ENCODE measurements at places on chromosomes 4 and X. TPM values are rescaled to one million over a fixed set of nuclear protein-coding genes. Genes with fewer than 3 reads are reported as not detected.

- DNase-seq, result no peak
Observed at GRCh38 chr4:139860435-139861024, 194.9 kb downstream of the MGST2 start.

DNA sequence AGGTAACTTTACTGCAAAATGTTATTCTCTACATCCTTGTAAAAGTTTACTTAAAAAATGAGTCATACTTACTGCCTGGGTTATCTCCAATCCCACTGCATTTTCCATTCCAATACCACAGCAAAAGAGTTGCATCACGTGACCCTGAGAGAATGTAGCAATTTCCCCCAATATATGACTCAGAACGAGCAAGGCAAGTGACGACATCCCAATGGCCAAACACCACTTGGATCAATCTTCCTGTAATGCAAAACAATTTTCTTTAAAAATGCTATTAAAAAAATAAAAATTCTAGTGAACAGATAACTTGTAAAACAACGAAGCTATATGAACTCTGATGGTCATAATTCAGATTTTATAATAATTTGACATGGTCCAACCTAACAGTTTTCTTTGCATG, 224.3 kb downstream of the DCLK2 start:
- no peak for DNase-seq

GRCh38 chrX:77548751-77549150, 101.6 kb downstream of the FGF16 start:
- no peak for DNase-seq

- DNase-seq, result no peak
Observed at GRCh38 chrX:92232182-92232581, 453.0 kb downstream of the PCDH11X start.

- no peak for DNase-seq
Observed at GRCh38 chr4:39571054-39571453, 43.8 kb upstream of the UGDH start.

- no peak for DNase-seq
Observed at GRCh38 chrX:81082649-81083048, 119.1 kb downstream of the HMGN5 start.

DNA sequence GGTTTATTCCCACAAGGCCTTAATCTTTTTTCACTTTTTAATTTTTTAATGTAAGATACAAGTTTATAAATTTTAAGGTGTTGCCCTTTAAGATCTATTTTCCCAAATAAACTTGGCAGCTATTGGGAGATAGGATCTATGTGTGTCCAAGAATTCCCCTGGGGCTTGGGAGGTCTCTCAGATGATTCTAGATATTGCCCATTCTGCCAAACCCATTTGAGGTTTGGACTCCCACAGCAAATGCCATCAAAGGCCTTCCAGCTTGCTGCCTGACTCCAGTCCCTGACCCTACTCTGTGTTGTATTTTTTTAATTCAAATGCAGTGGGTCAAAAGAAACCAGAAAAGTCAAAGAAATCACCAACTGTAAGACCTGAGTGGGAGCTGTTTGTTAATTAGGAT, 120.0 kb upstream of the CHRDL1 start:
- DNase-seq, result no peak

DNA sequence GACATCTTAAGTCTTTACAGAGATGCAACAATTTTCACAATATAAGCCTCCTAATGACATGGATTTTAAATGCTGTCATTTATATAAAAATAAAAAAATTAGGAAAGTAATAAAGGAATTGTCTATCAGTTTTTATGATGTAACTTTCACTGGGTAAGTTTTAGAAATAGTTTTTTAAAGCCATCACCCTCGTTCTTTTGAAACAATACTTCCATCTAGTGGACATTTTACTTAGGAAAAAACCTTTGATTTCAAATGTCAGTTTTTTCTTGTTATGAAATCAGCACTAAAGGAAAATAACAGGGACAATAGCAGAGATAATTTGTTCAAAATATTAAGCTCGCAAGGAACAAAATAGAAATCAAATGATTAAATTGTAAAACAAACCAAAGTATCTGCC, 24.3 kb upstream of the NDNF start:
- DNase-seq, result no peak

DNA sequence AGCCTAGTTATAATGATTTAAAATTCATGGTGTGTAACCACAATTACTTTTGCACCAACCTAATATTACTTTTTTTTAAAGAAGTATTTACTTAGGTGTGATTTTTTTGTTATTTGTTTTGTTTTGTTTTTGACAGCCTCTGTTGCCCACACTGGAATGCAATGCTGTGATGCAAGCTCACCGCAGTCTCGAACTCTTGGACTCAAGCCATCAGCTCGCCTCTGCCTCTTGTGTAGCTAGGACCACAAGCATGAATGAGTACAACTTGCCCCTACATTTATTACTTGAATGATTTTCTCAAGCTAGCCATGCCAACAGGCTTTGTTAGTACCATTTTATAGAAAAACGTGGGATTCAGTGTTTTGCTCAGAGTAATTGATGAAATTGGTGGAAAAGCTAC, 488.8 kb upstream of the CPEB2 start:
- DNase-seq, result no peak

DNA sequence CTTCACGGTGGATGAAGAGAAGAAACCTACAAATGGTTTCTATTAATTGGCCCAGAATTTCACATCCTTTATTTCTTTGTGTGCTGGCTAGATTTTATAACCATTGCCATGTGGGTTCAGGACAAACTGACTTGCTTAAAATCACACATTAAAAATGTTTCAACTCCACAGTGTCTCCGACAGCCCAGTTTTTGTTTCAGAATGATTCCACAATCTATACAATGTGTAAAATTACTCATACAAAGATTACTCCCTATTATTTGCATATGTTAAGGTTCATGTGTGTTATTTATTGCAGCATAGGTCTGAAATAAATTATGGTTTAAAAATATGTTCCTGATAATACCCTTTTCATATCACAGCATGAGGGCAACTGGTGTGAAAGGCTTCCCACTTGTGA, 20.6 kb downstream of the DCHS2 start:
- DNase-seq, result no peak

DNA sequence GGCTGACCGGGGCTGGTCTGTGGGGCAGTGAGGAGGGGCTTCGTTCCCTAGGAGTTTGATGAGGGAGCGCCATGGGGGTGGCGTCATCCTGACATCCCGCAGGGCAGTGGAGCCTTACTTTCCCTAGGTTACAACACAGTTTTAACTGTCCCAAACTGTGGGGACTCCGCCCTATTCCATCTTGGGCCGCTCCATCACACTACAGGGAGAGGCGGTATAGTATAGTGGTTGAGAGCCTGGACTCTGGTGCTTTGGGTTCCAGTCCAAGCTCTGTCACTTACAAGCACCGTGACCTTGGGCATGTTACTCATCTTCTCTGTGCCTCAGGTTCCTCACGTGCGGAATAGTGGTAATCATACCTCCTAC, 44.2 kb downstream of the ZNF185 start:
- DNase-seq, result no peak

GRCh38 chr4:110198049-110198434, 373 bp downstream of the ELOVL6 start:
- no peak for DNase-seq

- DNase-seq, result no peak
Observed at GRCh38 chr4:2062808-2063524, 3.8 kb downstream of the NAT8L start.

- no peak for DNase-seq
Observed at GRCh38 chr4:185838104-185838452, 26.1 kb upstream of the SORBS2 start.

- no peak for DNase-seq
Observed at GRCh38 chr4:74033739-74034138, 4.8 kb downstream of the CXCL3 start.

- no peak for DNase-seq
Observed at GRCh38 chr4:19776021-19776459, 475.7 kb upstream of the SLIT2 start.

GRCh38 chrX:80879143-80879542, 69.5 kb upstream of the BRWD3 start:
- no peak for DNase-seq

- DNase-seq, result no peak
Observed at GRCh38 chr4:148261848-148262247, 180.4 kb downstream of the NR3C2 start.

DNA sequence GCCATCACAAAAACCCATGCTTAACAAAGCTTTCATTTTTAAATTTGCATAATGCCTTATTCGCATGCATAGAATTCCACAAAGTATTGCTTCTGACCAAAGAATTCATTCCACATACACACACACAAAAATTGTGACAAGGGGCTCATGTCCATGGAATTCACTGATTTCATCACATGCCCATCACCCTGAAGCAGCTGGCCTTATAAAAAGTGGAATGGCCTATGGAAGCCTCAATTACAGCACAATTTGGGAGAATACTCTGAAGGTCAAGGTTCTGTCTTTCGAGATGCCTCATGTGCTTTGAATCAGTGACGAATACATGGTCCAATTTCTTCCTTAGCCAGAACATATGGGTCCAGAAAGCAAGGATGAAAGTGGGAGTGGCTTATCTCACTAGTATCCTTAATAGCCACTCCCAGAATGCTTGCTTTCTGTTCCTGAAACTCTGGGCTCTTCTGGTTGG, 165.7 kb downstream of the KDR start:
- DNase-seq, result no peak

DNA sequence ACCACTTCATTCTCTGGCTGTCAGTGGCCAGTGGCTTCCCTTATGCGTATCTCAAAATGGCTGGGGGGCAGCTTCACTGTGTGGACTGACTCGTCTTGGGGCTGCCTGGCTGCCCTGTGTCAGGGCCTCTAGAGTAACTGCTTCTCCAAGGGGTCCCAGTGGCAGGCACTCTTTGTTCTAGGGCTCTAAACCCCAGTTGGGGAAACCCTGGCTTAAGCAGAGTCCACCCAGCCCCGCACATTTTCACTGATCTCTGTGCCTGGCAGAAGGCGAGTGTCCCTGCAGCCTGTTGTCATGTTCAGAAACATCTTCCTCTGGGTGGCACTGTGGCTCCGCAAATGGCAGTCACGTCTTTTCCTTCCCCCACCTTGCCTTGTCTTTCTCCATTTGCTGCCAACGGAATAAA, 59.7 kb downstream of the NBDY start:
- peak; percentile 50 for DNase-seq

DNA sequence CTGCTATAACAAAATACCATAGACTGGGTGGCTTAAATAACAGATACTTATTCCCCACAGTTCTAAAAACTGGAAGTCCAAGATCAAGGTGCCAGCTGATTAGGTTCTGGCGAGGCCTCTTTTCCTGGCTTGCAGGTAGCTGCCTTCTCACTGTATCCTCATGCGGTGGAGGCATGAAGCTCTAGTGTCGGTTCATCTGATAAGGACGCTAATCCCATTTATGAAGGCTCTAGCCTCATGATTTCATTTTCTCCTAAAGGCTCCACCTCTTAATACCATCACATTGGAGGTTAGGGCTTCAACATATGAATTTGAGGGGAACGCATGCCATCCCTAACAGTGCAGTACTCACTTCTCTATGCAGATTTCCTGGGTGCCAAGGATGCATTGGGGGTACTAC, 57.9 kb upstream of the STIM2 start:
- no peak for DNase-seq

The GSX2 gene
- 0.58 TPM for total RNA-seq

The ADGRG4 gene
- total RNA-seq, result 0.18 TPM

The C4orf17 gene
- total RNA-seq, result not detected

The EFHC2 gene
- total RNA-seq, result 2.0 TPM

The TMEM47 gene
- total RNA-seq, result 20.7 TPM

The FAM9B gene
- not detected for total RNA-seq

The MCF2 gene
- total RNA-seq, result 0.31 TPM

The LETM1 gene
- 37.9 TPM for total RNA-seq

The ANXA3 gene
- total RNA-seq, result 109 TPM

The CT83 gene
- total RNA-seq, result not detected

The SLC9A7 gene
- total RNA-seq, result 6.5 TPM

The TCEAL5 gene
- total RNA-seq, result 1.0 TPM

The TREX2 gene
- total RNA-seq, result 1.7 TPM

The FABP2 gene
- total RNA-seq, result not detected

The ZDHHC15 gene
- total RNA-seq, result 3.3 TPM

The SH2D1A gene
- 1.2 TPM for total RNA-seq

The ZNF280C gene
- 5.5 TPM for total RNA-seq

The GAGE13 gene
- total RNA-seq, result not detected
